ENCODE measurements at places on chromosomes 3 and 15.

GRCh38 chr15:69305204-69305931 is 6.7 kb downstream of the PAQR5 start:
- no peak for DNase-seq

DNA sequence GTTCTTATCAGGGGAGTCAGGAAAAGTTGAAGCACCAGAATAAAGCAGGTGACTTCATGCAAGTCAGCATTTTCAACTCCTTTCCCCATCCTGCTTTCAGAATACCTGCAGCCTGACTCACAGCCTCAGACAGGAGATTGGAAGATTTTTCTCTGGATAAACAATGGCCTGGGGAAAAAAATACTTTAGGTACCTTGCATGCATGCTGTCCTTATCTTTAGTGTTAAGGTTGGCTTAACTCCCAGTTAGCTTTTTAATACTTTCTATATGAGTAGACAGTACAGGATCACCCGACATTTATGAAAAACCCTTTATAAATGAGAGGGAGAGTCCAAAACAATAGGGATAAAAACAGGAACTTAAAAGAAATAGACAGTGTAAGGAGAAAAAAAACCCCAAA is 53.6 kb downstream of the PAK2 start:
- DNase-seq = no peak

- no peak for DNase-seq
Observed at GRCh38 chr3:22582266-22582665, 620.9 kb upstream of the UBE2E2 start.

GRCh38 chr15:74019734-74020133 is 25.2 kb downstream of the PML start:
- no peak for DNase-seq

DNA sequence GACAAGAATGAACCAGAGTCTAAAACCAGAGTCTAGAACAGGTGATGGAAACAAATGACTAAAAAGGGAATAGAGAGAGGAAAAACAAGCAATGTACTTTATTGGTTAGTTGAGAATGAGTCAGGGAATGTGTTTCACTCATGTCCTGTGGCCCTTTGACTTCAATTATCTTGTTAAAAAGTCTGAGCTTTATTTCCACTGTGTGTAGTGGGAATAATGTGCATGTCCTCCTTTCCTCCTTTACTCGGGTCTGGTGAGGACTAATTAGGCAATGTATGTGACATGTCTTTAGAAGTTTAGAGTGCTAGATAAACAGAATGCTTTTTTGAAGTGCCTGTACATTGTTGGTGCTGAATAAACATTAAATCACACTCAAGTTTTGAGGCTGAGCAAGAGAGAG is 21.3 kb downstream of the LSAMP start:
- DNase-seq = no peak

DNA sequence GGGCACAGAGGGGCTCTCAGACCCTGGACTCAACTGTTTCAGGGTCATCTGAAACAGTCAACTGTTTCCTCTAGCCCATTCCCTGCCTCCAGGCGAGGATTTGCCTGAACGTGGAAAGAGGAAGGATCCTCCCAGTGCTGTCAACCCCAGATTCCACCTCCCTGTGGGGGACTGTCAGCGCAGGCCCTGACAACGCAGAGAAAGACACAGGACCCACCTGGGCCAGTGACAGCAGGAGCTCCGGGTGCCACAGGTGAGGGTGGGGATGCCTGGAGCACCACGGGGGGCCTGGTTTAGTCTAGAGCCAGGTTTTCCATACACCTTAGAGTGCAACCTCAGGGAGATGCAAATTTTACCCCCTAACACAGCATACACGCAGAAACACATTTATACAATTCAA is 19.5 kb upstream of the LAMP3 start:
- DNase-seq = no peak

DNA sequence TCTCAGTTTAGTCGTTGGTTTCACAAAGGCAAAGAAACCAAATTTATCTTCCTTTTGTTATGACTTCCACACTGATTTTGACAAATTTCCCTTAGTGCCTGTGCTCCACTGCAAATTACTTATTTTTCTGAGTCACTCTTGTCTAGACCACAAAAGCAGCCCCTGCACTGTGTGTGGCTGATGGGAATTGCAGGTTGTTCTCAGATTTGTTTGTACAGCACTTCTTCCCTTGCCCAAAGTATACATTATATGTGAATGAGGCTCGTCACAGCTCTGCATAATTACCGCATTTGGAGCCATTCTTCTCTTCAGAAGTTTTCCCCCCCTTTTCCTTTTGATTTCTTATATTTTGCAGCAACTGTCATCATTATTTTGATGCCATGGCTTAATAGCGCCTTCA is 354.2 kb upstream of the IL12A start:
- DNase-seq = no peak
